NCI-H187 (cell line): ENCODE measurements at places on chromosomes 12 and 14.

GRCh38 chr14:104146651-104147345 is 8.4 kb downstream of the KIF26A start:
- DNase-seq = no peak

DNA sequence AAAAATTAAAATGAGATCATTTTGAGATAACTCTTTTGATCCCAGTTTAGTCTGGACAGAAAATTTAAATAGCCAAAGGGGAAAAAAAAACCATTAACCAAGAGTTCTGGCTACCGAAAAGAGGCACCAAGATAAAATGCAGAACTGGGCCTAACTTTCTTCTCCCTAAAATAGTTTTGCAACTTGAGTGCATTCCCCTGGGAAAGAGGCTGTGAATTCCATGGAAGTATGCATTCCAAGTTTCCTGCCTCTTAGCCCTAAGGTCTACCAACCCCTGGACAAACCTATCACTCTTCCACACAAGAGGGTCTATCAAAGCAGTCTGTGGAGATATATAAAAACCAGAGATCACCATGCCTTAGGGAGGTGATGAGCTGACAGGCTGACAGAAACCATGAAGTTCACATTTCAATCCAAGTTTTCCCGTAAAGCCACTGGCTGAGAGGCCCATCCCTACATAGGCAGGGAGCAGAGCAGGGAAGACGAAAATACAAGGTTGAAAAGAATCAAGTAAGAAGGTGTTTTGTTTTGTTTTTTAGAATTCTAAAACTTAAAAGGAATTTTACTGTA is 33.8 kb downstream of the DCP1B start:
- DNase-seq = no peak

GRCh38 chr14:104437703-104438102 is 141.9 kb upstream of the C14orf180 start:
- no peak for DNase-seq

GRCh38 chr12:2410496-2410895 is 357.7 kb downstream of the CACNA1C start:
- DNase-seq = no peak

GRCh38 chr12:13038491-13039161 is 5.6 kb upstream of the FAM234B start:
- DNase-seq = no peak

DNA sequence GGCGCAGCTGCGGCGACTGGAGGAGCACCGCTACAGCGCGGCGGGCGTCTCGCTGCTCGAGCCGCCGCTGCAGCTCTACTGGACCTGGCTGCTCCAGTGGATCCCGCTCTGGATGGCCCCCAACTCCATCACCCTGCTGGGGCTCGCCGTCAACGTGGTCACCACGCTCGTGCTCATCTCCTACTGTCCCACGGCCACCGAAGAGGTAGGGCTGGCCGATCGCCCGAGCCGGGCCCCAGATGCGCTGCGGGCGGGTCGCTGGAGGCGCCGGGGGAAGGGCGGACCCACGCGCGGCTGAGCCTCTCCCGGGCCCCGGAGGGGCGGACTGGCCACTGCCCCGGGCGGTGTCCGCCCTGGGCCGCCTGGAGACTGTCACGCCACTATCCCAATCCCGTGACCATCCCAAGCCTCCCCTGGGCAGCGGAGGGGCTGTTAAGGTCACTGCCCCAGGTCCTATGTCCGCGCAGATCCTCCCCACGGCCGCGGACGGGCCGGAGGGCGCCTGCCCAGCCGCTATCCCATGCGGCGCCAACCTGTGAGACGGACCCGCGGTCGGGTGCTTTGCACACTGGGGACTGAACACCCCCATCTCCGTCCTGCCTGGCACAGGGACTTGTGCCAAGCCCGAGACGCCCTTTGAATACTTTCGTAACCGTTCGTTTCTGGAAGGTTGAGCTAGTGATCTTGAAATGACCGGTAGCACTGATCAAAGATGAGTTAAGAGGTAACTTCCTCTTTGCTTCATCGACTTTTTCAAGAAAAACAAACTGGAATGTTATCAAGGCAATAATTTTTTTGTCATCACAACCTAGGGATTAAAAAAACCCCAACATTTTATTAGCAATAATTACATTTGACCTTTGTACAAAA is 725 bp downstream of the CHPT1 start:
- no peak for DNase-seq

- DNase-seq = no peak
These were observed 5.2 kb downstream of the WDR20 start for GRCh38 chr14:102144914-102145313.

DNA sequence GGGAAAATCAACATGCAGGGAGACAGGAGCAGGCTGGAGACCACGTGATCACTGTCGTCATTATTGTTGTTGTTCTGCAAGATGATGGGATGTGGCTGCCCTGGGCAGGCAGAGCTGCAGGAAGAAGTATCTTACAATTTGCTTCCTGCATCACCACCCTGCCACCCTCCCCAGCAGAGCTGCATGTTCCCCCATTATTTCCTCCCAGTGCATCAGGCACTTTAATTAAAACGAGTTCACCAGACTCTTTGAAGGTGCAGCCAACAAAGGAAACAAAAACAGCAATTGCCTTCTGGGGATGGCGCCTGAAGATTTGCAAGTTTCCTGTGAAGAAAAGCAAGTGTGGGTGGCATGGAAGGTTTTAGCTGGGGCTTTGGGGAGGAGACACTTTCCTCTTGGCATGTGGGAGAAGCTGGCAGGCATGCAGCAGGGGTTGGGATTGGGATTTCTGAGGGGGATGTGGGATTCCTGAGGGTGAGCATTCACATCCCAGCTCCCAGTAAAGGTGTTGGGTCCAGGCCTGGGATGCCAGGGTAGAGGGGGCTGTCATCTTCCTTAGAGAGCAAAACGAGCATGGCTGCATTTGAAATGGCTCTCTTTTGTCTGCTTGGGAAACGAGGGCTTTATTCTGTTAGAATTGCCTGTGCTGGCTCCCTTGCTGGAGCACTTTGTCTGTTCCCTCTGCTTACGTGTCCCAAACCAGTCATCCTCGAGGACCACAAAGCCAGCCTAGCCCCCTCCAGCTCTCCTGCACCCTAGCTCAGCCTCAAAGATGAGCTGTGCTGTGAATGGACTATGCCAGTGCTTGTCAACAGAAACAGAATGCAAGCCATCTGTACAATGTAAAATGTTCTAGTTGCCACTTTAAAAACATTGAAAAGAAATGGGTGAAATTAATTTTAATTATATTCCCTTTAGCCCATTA is 11.5 kb upstream of the C14orf132 start:
- DNase-seq = no peak

GRCh38 chr12:42593874-42594273 is 4.3 kb upstream of the PRICKLE1 start:
- DNase-seq = no peak

DNA sequence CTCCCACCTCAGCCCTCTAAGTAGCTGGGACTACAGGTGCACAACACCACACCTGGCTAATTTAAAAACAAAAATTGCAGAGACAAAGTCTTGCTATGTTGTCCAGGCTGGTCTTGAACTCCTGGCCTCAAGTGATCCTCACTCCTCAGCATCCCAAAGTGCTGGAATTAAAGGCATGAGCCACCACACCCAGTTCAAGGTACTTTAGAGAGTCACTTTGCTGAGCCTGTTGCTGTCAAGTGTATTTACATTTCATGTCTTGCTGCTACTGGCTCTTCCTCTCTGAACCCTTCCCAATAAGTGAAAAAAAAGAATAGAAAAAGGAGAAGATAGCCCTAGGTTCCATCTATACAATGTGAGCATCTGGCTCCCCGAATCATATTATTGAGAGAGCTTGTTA is 38.4 kb downstream of the SLCO1A2 start:
- no peak for DNase-seq
